DMS 273 treated with DMSO at 0.1 percent for 48 hours (cell line): ENCODE measurements at places on chromosomes 6 and 20.

DNA sequence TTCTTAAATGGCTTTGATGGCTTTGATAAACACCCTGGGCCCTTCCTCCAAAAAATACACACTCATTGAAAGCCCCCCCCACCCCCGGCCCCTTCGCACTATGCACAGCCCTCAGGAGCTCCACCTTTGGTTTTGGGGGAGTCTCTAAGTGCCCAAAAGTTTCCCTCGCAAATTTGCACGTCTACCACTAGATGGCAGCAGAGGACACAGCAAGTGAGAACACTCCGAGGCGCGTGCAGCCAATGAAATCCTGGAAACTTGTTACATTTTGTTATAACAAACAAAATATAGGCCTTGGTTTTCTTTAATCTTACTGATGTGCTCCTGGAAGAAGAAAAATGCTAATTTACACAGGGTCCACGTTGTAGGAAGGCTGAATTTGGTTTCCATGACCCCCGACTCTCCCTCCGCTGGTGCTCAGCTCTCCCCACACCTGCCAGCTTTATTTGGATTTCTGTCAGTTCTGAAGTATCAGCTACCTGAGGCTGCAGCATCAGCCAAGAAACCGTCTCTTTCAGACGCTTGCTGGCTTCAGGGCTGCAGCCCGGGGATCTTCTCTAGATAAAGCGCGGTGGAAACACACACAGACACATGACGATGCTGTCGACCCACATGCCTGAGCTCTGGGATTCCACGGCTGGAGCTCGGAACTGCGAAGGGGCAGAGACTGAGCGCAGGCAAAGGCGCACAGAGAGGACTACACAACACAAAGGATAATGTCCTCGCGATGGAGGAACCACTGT, 148.3 kb upstream of the RPS6KA2 start:
- peak; percentile 9 for DNase-seq

- DNase-seq = no peak
These were observed 4.9 kb downstream of the POLR1C start for GRCh38 chr6:43521836-43522235.

- DNase-seq = no peak
These were observed 532.1 kb downstream of the PRKN start for GRCh38 chr6:162195441-162195840.

DNA sequence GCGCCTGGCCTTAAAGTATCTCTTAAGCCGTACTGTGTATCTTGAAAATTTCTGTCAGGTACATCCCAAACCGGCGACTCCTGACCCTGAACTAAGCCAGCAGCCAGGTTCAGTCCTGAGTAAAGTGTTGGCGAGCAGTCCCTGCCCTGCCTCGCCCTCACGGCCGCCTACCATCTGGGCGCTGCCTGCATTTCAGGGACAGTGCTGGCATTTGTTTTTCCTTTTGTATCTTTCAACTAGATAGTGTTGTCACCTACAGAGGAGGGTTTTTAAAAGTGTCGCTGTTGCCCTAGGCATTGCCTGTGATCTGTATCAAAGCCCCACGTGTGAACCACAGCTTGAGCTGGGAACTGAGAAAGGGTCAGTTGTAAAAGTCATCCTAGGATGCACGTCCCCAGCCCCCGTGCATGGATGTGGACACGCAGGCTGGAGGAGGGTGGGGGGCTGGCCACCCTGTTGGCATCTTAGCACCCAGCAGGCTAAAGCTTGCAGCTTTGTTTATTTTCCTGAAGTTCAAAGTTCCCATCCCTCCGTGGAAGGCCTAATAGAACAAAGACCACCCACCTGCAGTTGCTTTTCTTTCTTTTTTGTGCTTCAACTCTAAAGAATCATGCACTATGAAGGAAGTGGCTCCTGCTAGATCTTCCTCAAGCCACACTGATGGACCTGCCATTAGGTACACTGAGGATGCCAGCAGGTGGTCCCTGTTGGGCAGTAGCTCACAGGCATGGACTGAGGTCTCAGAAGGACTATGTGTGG, 136.8 kb downstream of the ZDHHC14 start:
- DNase-seq = no peak

DNA sequence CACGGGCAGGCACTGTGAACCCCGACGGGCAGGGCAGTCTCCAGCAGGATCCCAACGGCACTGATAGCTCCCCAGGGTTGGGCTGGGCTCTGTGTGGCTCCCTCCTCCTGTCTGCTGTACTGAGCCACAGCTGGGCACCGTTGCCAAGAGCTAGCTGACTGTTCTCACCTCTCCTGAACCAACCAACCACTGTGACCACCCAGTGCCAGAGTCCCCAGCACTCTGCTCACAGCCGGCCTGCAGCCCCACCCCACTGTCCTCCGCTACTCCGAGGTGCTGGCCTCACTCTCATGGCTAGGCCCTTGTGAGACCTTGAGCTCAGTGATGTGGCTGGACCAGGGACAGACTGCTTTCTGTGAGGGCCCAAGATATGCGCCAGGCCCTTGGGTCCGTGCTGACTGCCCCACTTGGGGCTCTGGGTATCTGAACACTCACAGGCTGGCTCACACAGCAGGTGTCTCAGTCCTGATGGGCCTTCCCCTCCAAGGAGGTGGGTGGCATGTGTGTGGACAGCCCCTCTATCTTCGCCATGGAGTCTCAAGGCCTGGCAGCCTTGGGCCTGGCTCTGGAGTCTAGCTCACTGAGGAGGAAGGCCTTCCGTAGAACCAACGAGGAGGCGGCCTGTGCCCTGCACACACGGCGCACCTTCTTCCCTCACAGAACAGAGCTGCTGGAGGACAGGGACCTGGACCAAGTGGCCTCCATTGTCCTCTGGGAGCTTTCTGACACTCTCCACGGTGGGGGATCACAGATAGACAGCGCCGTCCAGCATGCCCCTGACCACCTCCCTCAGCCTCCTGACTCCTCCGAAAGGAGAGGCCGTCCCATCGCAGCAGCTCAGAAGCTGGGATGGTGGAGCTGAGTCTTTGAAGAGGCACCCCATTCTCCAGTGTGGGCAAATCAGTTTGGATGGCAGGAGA, 53.5 kb downstream of the TCP11 start:
- no peak for DNase-seq
